ENCODE measurements at places on chromosomes 7 and 10.

- DNase-seq: no peak
Observed at GRCh38 chr10:13302821-13303555, 3.1 kb upstream of the PHYH start.

DNA sequence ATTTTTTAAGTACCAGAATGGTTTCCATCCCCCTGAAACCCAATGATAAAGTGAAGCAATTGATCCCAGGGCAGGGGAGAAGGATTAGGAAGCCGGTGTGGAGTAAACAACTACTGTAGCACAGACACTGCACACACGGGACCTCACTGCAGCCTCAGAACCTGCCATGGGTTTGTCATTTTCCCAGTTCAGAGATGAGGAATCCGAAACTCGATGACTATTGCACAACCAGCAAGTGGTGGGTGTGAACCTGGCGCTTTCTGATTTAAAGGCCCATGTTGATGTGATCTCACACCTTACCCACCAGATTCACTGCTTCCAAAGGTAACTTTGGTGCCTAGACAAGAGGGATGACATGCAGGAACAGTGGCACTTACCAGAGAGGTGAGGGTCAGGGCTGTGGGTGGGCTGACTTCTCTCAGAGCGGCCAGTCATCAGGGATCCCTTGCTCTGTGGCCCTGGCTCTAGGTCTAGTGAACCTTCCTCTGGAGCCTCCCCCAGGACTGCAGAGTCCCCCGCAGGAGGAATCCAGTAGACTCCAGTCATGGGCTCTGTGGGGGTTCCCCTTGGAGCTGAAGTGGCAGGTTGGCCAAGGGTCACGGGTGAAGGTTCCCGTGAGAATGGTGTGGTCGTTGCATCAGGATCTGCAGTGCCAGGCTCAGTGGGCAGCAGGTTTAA, 62.8 kb downstream of the PKD1L1 start:
- DNase-seq: no peak

GRCh38 chr10:16867556-16867955, 50.3 kb upstream of the RSU1 start:
- DNase-seq: no peak

GRCh38 chr10:78831461-78831860, 237.3 kb upstream of the ZMIZ1 start:
- DNase-seq: no peak

- DNase-seq: no peak
Observed at GRCh38 chr10:124356701-124357560, 61.8 kb downstream of the OAT start.

DNA sequence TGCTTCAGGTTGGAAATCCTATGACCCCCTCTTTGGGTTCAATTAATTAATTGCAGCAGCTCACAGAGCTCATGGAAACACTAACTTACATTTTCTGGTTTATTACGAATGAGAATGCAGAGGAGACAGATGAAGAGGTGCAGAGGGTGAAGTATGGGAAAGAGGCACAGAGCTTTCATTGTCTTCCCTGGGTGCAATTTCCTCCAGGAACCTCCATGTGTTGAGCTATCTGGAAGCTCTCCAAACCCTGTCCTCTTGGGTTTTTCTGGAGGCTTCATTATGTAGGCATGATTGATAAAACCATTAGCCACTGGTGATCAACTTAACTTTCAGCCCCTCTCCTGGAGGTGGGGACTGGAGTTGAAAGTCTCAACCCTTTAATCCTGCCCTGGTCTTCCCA, 133.0 kb upstream of the AUTS2 start:
- no peak for DNase-seq

DNA sequence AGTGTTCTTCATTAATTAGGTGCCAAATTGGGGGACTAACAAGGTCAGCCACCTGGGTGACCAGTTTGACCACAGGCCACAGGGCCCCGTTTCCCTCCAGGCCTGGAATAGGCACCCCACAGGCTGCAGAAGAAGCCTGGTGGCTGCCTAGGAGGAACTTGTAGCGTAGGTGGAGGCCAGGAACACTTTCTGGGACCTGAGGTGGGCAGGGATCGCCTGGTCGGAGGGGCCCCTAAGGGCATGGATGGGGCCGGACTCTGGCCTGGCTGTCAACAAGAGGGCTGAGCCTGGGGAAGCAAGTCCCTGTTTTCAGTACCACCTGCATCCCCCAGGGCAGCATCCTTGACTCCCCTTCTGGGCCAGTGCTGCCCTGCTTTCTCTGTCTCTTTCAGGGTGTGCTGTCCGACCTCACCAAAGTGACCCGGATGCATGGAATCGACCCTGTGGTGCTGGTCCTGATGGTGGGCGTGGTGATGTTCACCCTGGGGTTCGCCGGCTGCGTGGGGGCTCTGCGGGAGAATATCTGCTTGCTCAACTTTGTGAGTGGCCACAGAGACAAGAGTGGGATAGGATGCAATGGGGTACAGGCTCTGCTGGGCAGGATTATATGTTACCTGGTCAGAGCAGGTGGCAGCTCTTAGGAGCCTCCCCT, 30.7 kb upstream of the SH2D4B start:
- no peak for DNase-seq

GRCh38 chr10:99520040-99520846, 12.5 kb upstream of the NKX2-3 start:
- DNase-seq: no peak

GRCh38 chr7:54397836-54398612, 144.2 kb upstream of the VSTM2A start:
- DNase-seq: no peak

- DNase-seq: no peak
Observed at GRCh38 chr7:41287559-41288335, 415.1 kb downstream of the INHBA start.

- DNase-seq: no peak
Observed at GRCh38 chr7:121083138-121083789, 94.8 kb downstream of the CPED1 start.

DNA sequence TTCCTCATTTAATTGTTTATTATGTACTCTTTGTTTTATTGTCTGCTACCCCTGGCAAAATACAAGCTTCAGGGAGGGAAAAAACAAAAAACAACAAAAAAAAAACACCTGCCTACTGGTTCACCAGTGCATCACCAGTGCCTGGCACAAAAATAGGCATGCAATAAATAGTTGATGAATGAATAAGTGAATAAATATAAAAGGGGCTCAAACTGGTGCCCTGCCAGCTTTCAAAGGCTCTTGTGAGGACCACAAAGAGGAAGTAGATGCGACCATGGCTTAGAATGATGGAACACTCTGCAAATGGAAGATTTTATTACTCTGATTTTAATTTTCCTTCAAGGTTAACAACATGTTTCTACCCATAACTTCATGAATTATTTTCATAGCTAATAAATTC, 213.0 kb upstream of the INHBA start:
- DNase-seq: no peak

GRCh38 chr7:52936750-52937149, 98.7 kb upstream of the POM121L12 start:
- DNase-seq: no peak

DNA sequence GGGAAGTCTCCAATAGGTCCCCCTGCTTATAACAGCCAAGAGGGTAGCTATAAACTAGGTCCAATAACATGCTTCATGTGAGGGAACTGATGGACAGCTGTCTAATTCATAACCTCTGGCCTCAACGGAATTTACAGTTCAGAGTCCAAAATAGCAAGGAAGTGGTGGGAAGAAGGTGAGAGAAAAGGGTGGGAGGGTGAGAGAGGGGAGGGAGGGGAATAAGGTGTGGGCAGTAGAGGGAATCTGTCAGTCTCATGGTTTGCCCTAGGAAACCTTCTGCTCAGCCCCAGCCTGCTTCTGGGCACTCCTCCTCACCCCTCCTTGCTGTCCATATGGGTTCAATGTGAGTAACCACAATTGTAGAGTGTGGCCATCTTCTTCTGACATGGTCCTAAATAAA, 133.4 kb upstream of the ADO start:
- no peak for DNase-seq

- DNase-seq: no peak
Observed at GRCh38 chr10:71512761-71513539, 116.2 kb downstream of the CDH23 start.

DNA sequence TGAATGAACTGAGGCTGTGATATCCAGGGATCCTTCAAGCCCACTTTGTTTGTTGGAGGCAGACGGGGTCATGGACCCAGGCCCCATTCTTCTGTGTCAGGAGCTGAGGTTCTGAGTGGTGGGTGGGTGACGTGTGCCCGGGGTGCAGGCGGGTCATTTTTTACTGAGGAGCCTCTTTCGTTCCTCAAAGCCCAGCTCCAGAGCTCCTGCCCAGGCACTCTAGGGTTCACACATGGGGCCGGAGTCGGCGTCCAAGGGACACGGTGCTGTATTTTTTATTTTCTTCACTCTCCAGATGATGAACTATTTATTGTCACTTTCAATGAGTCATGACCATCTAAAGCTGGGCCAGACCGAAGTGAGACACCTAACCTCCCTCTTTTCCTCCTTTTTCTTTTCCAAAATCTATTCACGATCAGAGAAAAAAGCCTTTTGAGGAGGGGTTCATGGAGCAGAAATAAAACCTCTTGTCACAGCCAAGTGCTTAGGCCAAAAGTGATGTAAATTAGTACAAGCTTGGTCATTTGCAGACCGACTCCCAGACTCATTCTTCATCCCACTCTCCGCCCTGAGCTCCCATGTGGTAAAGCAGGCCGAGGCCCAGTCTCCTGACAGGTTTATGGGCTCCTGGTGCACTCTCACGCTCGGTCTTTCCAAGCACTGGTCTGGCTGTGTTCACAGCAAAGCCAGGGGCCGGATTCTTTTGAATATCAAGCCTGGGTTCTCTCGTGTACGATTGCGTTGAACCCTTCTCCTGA, 41.4 kb upstream of the PITRM1 start:
- DNase-seq: no peak

DNA sequence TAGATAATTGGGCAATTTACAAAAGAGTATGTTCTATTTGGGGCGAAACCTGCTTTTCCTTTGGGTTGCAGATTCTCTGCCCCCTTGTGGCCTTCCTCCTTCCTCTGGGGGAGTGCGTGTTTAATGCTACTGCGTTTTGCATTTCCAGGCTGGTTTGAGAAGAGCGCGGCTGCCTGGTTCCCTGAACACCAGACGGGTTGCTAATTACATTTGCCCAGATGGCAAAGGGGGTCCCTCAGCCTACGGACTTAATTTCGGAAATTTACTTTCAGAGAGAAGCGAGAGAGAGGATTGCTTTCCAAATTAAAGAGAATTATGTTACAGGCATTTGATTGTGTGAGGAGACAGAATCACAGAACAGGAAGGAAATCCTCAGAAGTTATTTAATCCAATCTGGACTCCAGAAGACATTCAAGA, 91.9 kb upstream of the JAZF1 start:
- DNase-seq: no peak

- no peak for DNase-seq
Observed at GRCh38 chr7:109549471-109550193, 980.0 kb downstream of the DNAJB9 start.

GRCh38 chr10:70426823-70427222, 14.7 kb downstream of the NODAL start:
- no peak for DNase-seq

GRCh38 chr7:46542076-46542475, 621.0 kb upstream of the IGFBP3 start:
- DNase-seq: no peak

DNA sequence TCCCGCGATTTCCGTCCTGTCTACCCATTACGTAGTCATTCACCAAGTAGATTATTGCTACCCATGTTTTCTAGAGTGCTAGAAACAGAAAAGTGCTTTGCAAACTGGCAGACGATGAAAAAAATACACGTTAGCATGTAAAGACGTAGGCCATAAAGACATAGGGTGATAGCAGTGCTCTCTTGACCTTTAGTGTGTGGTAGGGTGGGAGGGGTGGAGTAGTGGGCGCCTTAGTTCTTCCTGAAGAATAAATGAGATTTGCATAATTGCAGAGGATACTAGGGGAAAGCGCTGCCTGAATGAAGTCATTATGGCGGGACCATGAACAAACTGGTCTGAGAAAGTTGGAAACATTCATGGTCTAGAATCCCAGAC, 948 bp downstream of the ZNF485 start:
- no peak for DNase-seq

- no peak for DNase-seq
Observed at GRCh38 chr10:18195060-18195799, 55.0 kb downstream of the CACNB2 start.

DNA sequence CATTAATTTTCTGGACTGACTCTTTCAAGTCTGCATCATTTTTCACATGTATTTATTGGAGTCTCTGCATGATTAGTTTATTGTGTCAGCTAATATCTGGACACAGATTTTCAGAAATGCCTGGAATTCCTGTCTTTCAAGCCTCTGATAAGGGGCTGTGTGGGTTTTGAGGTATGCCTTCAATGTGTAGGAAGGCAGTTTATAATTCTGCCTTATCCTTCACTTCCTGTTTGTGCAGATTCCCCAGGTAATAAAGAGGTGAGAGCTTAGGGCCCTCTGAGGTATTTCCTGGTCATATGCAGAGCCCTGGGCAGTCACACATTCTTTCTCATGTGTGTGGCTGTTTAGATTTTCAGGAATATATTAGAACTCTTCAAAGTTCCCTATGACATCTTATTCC, 79.4 kb upstream of the PRKCQ start:
- DNase-seq: no peak

DNA sequence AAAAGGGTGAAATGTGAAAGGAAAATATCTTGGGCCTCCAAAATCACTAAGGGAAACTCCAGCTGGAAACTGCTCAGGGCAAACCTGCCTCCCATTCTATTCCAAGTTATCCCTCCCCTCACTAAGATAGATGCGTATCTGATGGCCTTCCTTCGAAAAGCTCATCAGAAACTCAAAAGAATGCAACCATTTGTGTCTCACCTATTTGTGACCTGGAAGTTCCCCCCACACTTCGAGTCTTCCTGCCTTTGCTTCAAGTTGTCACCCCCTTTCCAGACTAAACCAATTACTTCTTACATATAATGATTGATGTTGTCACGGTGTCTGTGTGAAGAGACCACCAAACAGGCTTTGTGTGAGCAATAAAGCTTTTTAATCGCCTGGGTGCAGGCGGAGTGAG, 69.3 kb downstream of the ST8SIA6 start:
- DNase-seq: no peak

DNA sequence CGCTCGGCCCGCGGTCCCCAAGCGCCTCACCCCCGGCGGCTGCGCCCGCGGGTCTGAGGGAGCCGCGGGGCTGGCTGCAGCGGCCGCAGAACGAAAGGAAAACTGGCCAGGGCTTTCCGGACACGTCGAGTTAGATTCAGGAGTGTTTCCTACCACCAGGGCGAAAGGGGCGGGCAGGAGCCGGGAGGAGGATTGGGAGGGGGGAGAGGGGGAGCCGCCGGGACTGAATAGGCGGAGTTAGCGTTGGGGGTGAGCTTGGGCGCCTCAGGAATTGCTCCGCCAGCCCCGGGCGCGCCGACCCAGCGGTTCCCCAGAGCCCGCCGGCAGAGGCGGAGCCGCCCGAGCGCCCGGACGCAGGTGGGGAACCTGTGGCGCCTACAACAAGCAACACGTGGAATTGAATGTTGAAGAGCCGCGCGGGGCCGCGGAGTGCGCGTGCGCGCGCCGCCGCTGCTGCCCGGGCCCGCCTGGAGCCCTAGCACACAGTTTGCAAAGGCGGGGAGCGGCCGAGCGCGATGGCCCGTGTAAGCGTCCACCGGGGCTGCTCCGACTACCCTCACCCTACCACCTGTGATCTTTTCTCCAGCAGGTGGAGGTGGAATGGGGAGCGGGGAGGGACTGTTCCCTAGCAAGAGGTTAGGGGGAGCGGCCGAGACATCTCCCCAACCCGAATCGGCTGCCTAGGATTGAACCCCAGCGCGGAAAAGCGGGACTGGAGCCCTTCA, at the start of gene CADPS2:
TSS of gene CADPS2 (minus strand) at position 104 of the 725 bp plus-strand sequence. CDS start 123 bp downstream, outside the sequence.
- DNase-seq: peak; percentile 49

GRCh38 chr7:117383046-117383445, 44.2 kb downstream of the ASZ1 start:
- DNase-seq: no peak

- DNase-seq: no peak
Observed at GRCh38 chr10:17833656-17834055, 24.5 kb downstream of the MRC1 start.

- no peak for DNase-seq
Observed at GRCh38 chr7:103048833-103049232, 25.8 kb downstream of the FBXL13 start.

Measured in thoracic aorta (tissue), 2 donors.